ENCODE measurements at places on chromosomes 13 and 19. TPM values are rescaled to one million over a fixed set of nuclear protein-coding genes. Genes with fewer than 3 reads are reported as not detected.

The ACP7 gene
- 3.0 TPM for total RNA-seq

The ZNF177 gene
- total RNA-seq, result 0.08 TPM

The ZNF430 gene
- 3.0 TPM for total RNA-seq

The KLK12 gene
- 0.23 TPM for total RNA-seq

The NPAS1 gene
- total RNA-seq, result 0.46 TPM

The MYPOP gene
- 3.2 TPM for total RNA-seq

The ETV2 gene
- total RNA-seq, result 0.23 TPM

The FFAR2 gene
- total RNA-seq, result not detected

The C5AR1 gene
- not detected for total RNA-seq

The ZNF709 gene
- total RNA-seq, result 0.47 TPM

The MUC16 gene
- not detected for total RNA-seq

The HAUS8 gene
- 17.7 TPM for total RNA-seq

The DPF1 gene
- 2.3 TPM for total RNA-seq

The CALR3 gene
- 0.16 TPM for total RNA-seq

All from hair follicular keratinocyte (primary cell).